ENCODE measurements at places on chromosomes 6 and 20.

DNA sequence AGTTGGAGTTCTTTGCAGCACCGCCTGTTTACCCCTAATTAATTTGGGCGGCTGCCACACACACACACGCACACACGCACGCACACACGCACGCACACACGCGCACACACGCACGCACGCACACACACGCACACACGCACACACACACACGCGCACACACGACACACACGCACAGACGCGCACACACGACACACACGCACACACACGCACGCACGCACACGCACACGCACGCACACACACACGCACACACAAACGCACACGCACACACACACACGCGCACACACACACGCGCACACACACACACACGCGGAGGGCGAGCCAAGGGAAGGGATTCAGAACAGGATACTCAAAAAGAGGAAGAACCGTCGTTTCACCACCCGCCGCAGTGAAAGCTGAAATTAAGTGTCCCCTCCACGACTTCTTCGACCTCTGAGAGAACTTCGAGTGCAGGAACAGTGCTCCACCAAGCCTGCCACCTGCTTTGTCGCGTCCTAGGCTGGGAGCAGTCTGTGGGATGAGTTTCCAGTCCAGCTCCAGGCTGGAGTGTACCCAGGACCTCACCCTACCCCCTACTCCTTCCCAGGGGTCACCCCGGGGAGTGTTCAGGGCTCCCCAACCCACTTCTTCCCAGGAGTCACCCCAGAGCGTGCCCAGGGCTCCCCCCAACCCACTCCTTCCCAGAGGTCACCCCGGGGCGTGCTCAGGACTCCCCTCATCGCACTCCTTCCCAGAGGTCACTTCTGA lies 1.1 kb downstream of the RNASET2 start:
- no peaks in the 10 kb centered on the region for H3K36me3 ChIP-seq
- no peaks in the 10 kb centered on the region for H3K27me3 ChIP-seq
- H3K4me3 ChIP-seq, result peak overlapping the region; percentile 61

DNA sequence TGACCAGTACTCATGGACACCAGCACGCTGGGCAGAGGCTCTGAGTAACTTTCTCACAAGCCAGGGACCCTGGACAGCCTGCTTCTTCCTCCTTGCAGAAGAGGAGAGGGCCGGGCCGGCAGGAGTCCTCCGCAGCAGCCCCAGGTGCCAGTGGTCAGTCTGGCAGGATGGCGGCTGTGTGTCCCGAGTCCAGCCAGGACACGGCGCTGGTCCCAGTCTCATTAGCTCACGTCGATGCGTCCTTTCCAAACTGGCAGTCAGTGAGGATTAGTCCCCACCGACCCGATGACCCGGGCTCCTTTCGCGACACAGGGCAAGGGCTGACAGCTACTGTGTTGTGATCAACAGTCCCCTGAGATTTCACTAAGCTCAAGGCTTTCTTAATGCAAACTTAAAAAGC lies 267.0 kb downstream of the TAF4 start:
- no peaks in the 10 kb centered on the region for H3K4me1 ChIP-seq
- H3K4me3 ChIP-seq, result no peak overlapping the region
- no peaks in the 10 kb centered on the region for H3K27me3 ChIP-seq
- no peak for DNase-seq

DNA sequence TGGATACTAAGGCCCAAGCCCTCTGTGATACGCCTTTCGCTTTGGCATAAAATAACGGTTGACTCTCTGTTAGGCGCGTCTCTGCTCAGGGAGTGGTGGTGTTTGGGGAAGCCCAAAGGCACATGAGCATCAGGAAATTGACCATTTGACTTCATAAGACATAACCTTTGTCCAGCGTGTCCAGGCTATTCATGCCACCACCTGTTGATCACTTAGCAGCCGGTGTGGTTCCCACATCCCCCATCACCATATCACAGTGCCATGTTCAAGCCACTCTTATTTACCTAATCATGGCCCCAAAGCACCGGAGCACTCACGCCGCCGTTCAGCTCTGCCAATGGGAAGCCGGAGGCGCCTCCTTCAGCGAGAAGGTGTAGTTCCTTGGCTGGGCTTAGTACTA lies 27.9 kb downstream of the SLCO4A1 start:
- no peaks in the 10 kb centered on the region for H3K4me1 ChIP-seq
- H3K27me3 ChIP-seq, result no peaks in the 10 kb centered on the region

- no peak for DNase-seq
- H3K27ac ChIP-seq, result no peak overlapping the region
- H3K36me3 ChIP-seq, result no peaks in the 10 kb centered on the region
- no peak overlapping the region for H3K4me3 ChIP-seq
These were observed 53.6 kb downstream of the CCN2 start for GRCh38 chr6:131897621-131898020.

DNA sequence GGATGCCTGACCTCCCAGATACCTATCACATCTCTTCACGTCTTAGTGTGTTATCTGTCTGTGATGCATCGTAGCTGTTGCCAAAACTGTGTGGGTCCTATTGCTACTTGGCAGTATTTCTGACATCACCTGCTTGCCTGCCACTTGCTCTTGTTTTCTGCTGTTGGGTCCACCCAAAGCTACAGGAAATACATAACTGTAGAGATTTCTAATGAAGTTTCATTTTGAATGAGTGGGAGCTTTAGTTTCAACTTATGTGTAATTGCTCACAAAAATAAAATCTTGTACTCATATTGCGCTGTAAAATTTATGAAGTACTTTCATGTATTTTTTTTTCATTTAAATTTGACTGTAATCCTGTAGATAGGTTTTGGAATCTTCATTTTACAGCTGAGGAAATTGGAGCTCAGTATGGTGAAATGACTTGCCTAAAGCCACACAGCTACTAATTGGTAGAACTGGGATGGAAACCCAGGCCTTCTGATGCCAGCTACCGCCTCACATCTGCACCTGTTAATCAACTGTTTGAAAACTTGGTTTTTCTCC lies 113.6 kb upstream of the MAN1A1 start:
- H3K4me3 ChIP-seq, result no peak overlapping the region
- no peaks in the 10 kb centered on the region for H3K4me1 ChIP-seq
- H3K27ac ChIP-seq, result no peak overlapping the region

DNA sequence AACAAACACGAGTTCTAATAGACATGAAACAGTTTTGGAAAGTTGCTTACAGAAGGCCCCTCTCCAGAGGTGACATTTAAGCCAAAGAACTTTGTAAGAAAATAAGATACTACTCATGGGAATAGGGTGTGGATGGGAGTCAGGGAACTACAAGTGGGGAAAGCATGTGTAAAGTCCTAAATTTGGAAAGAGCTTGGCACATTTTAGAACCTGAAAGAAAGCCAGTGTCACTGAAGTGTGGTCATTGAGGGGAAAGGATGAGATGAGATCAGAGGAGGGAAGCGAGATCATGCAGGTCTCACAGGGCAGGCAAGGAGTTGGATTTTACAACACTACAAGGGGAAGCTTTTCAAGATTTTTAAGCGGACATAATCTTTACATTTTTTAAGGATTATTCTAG lies 38.0 kb downstream of the VGLL2 start:
- H3K4me3 ChIP-seq, result no peak overlapping the region
- no peaks in the 10 kb centered on the region for H3K27me3 ChIP-seq
- H3K36me3 ChIP-seq, result no peaks in the 10 kb centered on the region
- no peak overlapping the region for H3K27ac ChIP-seq

DNA sequence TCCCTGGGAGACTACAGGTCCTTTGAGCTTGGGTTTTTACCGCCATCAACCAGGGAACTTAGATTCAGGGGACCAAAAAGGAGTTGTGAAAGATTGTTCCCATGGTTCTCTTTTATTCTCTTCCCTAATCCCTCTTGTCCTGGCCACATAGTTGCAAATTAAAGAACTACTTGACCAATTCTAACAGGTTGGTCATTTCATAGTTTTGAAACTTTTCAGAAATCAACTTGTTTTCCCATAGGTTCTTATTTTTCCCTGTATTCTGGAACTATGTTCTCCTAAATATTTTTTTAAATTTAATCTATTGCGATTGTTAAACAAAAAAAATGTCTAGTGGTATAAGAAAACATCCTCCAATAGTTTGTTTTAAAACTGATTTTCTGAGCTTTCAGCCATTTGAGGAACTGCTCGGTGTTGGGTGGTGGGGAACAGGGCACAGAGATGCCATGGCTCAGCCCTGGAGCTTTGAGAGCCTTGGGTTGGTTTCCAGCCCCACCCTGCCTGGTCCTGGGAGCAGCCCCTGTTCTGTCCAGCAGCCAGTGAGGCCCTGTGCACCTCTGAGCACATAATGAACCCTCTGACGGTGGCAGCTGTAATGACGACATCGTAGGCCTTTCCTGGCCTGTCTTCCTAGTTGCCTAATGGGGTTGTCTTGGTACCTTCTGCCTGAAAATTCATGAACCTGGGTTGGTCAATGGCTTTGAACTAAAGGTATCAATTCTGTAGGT lies 53.5 kb downstream of the TBC1D7 start:
- H3K36me3 ChIP-seq, result no peaks in the 10 kb centered on the region
- no peak overlapping the region for H3K27ac ChIP-seq
- no peak overlapping the region for H3K4me3 ChIP-seq
- H3K27me3 ChIP-seq, result no peaks in the 10 kb centered on the region
- peaks cover under 1% of the 10 kb centered on the region for H3K4me1 ChIP-seq

GRCh38 chr6:167779129-167779992 lies 47.4 kb upstream of the AFDN start:
- no peak overlapping the region for H3K4me3 ChIP-seq
- no peaks in the 10 kb centered on the region for H3K4me1 ChIP-seq
- no peaks in the 10 kb centered on the region for H3K27me3 ChIP-seq
- no peak for DNase-seq
- no peak overlapping the region for H3K27ac ChIP-seq

DNA sequence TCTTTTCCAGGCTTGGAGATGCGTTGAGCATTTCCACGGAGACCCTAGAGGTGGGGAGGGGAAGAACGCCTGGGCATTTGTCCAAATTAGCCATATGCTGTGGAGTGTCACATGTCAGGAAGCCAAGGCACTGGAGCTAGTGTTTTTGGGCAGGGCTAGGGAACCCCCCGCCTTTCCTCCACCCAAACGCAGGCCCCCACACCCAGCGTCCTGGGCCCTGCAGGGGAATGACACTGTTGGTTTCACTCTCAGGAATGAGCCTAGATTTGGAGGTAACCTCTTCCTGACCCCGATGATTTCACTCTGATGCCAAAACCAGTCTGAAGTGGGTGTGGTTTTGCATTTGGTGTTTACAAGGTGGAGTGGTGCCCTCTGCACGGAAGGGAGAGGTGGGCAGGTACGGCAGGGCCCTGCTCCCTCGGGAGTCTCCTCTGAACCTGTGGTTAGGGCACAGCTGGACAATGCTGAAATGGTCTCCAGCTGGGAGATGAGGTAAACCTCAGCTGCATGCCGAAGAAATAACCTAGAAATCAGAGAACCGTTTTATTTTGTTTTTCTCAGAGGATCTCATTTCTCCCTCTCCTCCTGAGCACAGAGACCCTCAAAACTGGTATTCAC lies 29.5 kb downstream of the MTHFD1L start:
- H3K4me3 ChIP-seq, result no peak overlapping the region
- no peaks in the 10 kb centered on the region for H3K36me3 ChIP-seq
- H3K4me1 ChIP-seq, result peaks cover 9% of the 10 kb centered on the region
- no peaks in the 10 kb centered on the region for H3K27me3 ChIP-seq

GRCh38 chr6:41733707-41734665 lies 1.4 kb downstream of the TFEB start:
- DNase-seq, result peak; percentile 76
- peak overlapping the region; percentile 63 for H3K4me3 ChIP-seq
- peak overlapping the region; percentile 88 for H3K27ac ChIP-seq
- H3K4me1 ChIP-seq, result peaks cover 3% of the 10 kb centered on the region
- H3K36me3 ChIP-seq, result no peaks in the 10 kb centered on the region
- H3K27me3 ChIP-seq, result no peaks in the 10 kb centered on the region

DNA sequence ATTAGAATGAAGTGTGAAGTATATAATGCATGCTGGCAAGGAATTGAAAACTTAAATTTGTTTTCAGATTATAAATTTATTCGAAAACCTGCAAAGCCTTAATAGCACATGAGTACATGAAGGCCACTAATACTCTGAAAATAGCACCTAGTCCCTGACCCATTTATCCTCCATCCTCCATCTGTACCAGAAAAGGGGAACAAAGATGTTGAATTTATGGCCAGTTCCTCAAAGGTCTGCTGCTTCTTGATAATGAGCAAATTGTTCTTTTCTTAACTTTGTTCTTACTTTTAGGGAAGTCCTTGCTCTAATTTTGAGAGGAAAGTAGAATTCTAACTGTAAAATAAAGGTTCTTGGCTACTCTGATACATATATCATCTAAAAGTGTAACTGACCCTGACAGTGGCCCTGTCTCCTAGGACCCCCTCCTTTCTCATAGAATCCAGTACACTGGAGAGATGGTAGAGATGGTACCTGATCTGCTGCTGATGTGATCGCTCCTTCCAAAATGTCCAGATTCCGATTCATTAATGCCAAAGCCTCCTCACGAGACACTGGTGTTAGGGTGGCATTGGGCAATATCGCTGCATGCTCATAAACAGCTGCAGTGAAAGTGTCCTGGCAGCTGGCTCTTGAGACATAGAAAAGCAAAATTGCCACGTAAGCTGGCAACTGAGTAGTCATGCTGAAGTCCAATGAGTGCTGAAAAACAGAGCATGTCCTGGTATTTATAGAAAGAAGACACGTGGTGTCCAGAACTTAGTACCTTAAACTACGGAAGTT lies at the start of gene VNN1:
VNN1 (minus strand) TSS at position 704 of the 783 bp plus-strand sequence; CDS start at position 684, 20 bp downstream.
- H3K4me1 ChIP-seq, result no peaks in the 10 kb centered on the region
- no peaks in the 10 kb centered on the region for H3K36me3 ChIP-seq
- no peak for DNase-seq
- H3K27ac ChIP-seq, result no peak within 1 kb of the TSS
- no peak within 1 kb of the TSS for H3K4me3 ChIP-seq

DNA sequence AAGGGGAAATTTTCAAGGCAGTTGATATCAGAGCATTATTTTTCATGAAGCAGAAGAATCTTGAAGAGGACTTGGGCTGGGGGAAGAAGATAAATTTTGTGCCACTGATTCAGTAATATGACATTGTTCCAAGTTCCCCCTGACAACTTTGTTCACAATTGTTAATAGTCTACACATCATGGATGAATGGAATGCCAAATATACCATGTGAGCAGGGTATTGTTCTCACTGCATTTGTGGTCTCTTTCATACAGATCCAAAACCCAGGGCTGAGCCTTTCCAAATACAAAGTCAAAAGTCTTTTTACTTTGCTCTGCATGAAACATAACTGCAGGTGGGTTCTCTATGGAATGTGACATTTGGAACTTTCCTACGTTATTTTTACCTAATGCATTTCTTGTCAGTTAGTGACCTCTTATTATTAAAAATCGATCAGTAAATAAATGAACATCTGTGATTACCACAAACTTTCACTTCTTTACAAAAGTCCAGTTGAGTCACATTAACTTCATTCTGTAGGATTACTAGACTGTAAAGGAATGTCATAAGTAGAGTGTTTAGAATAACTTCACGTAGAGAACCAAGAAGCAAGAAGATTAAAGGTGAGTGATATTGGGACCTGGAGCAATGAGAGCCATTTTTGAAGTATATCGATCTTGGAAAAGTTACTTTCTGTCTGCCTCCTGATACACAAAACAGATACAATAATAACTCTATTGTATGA lies 100.9 kb downstream of the RCAN2 start:
- no peak overlapping the region for H3K4me3 ChIP-seq
- H3K4me1 ChIP-seq, result no peaks in the 10 kb centered on the region
- H3K27me3 ChIP-seq, result no peaks in the 10 kb centered on the region

GRCh38 chr20:6588296-6588695 lies 179.2 kb upstream of the BMP2 start:
- H3K4me3 ChIP-seq, result no peak overlapping the region
- H3K36me3 ChIP-seq, result no peaks in the 10 kb centered on the region
- H3K27me3 ChIP-seq, result no peaks in the 10 kb centered on the region
- H3K27ac ChIP-seq, result no peak overlapping the region
- no peaks in the 10 kb centered on the region for H3K4me1 ChIP-seq

- no peak for DNase-seq
- no peaks in the 10 kb centered on the region for H3K4me1 ChIP-seq
- no peaks in the 10 kb centered on the region for H3K36me3 ChIP-seq
These were observed 23.6 kb downstream of the FOXQ1 start for GRCh38 chr6:1335367-1336037.

- peaks cover 19% of the 10 kb centered on the region for H3K4me1 ChIP-seq
- no peaks in the 10 kb centered on the region for H3K27me3 ChIP-seq
- no peak for DNase-seq
- H3K4me3 ChIP-seq, result no peak overlapping the region
These were observed 14.2 kb downstream of the KCNK5 start for GRCh38 chr6:39214846-39215639.
